ENCODE measurements at places on chromosomes 4 and X.

DNA sequence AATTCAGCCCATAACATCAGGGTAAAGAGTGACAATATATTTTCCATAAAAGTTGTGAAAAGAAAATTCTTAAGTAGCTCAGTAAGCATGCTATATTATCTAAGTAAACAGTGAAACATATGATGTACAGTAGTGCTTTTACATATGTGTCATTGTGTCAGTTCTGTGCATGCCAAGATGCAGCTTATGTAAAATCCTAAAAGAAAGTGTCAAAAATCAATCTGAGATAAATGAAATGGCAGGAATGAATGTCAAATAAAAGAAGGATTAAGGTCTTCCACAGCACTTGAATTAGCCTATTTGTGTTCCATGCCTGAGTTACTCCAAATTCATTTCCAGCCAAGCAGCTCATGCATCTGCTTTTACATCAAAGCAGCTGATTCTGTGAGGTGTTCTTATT is 452.7 kb upstream of the HS3ST1 start:
- no peak for DNase-seq

DNA sequence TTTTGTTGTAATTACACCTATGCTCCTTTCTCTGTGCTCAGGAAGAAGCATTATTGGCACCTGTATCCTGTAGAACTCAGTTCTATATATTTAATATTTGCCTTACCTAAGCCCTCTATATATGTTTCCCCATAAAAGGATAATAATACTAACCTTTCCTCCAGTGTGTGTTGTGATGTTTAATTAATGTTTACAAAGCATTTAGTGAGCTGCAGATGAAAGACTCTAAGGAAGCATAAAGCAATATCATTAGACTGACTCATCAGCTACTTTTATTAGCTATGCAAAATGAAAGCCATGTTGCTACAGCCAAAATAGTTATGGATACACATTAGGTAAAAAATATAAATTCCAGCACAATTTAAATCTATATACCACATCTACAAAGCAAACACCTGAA is 93.6 kb upstream of the PTPN13 start:
- no peak for DNase-seq

- DNase-seq, result no peak
Observed at GRCh38 chr4:23135792-23136645, 443.3 kb downstream of the GBA3 start.

- DNase-seq, result no peak
Observed at GRCh38 chr4:43835869-43836268, 612.7 kb downstream of the KCTD8 start.

DNA sequence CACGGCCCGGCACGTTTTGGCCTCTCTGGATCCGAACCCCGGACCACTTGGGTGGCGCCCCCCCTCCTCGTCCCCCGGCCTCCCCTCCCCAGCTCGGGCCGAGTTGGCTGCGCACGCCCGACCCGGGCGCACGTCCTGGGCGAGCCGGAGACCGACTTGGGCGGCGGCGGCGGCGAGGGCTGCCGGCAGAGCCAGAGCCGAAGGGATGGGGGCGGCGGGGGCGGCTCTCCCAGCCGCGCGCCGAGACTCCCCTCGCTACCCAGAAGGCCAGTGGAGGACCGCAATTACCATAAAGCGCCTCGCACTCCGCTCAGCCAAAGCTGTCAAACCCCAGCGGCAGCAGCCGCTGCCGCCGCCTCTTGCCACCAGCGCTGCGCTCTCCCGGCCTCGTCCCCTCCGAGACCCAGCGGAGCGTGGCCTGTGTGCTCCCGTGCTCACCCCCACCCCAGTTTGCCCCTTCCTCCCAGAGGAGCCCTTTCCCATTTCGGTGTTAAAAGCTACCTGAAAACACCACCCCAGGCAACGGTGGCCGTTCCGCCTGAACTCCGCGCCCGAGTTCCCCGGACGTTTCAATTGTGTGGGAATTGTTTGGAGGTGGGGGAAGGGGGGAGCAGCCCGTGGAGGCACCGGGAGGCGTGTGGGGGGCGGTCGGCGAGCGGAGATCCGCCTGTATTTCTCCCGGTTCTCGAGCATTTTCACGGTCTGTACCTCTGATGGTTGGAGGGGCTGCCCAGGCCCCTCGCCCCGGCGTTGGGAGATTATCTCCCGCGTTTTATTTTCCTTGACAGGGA is 701 bp upstream of the BCOR start:
- peak; percentile 68 for DNase-seq

GRCh38 chr4:83947125-83947829 is 411.4 kb downstream of the GPAT3 start:
- DNase-seq, result no peak

Measured in mesothelial cell of epicardium (in vitro differentiated cells).